ENCODE measurements at places on chromosomes 1 and 21.

GRCh38 chr1:31460027-31460426 lies 47.0 kb downstream of the SERINC2 start:
- DNase-seq: no peak

DNA sequence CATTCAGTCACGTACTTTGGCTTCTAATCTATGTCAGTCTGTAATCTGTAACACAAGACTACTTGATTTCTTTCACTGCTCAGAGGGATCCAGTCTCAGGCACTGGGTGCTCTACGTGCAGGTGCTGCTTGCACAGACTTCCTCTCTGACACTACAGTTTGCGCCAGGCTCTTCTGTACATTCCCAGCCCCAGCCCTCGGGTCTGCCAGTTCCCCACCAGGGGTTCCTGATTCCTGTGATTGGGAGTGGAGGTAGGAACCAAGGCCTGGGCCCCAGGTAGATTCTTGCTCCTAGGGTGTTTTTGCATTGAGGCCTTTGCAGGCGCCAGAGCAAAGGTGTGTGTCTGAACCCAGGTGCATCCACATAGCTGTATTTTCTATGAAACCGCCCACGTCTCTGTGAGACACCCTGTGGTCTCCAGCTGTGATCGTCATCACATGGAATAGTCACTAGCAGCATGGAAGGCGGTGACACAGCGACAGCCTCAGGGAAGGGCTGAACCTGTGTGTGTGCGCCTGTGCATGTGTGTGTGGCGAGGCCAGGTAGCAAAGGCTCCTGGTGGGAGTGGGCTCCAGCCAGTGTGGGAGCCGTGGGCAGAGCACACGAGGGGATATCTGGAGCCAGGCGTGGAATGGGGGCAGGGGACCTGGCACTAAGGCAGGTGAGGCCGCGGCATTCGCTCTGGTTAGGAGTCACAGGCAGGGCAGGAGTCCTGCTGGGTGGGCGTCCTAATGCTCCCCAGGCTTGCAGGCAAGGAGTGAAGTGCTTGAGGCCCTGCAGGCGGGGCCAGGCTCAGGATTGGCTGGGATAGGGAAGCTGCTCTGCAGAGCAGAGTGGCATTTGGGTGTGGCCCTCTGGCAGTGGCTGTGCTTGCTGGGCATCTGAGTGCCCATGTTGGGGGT lies 5.2 kb downstream of the GJC2 start:
- no peak for DNase-seq

- DNase-seq: no peak
Measured at GRCh38 chr1:241551759-241552638, 19.8 kb downstream of the KMO start.

GRCh38 chr1:205907794-205908193 lies 35.5 kb downstream of the SLC26A9 start:
- no peak for DNase-seq

DNA sequence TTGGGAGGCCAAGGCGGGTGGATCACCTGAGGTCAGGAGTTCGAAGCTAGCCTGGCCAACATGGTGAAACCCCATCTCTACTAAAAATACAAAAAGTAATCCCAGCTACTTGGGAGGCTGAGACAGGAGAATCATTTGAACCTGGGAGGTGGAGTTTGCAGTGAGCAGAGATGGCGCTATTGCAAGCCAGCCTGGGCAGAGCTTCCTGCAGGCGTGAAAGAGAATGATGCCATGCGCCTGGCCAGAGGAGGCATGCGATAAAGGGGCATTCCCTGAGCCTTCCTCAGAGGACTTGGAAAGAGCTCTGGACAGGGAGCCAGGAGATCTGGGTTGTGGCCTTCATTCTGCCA lies 3.2 kb downstream of the E2F2 start:
- no peak for DNase-seq

GRCh38 chr1:215056584-215056983 lies 26.0 kb upstream of the KCNK2 start:
- no peak for DNase-seq

DNA sequence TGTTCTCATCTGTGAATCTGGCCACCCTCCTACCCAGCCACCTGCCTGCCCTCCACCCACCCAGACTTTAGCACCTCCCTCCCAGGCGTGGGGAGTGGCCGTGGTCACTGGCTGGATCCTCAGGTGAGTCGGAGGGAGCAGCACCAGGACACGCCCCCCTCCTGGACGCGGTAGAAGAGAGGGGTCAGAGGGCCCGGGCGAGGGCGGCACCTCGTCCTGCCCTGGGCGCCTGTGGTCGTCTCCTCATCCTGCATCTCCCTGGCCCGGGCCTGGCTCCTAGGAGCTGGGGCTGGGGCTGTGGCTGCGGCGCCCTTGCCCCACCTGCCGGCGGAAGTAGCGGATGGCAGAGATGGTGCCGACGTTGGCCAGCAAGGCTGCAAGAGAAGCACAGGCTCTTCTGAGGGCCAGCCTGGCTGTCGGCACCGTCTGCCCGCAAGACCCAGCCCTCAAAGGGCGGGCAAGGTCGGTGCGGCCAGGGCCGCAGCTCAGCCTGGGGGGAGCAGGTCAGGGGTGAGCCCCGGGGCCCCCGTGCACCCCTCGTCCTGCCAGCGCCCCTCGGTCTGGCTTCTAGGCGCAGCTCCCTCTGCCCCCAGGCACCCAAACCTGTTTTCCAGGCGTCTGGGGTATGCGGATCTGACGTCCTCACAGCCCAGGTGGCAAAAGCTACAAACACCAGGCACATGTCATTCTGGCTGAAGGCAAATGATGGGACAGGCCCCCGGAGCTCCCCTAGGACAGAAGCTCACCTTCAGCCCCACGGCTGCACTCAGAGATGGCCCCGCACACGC lies 5.8 kb downstream of the PERM1 start:
- DNase-seq: peak; percentile 44

- no peak for DNase-seq
Measured at GRCh38 chr1:11938722-11939526, 4.4 kb downstream of the PLOD1 start.

DNA sequence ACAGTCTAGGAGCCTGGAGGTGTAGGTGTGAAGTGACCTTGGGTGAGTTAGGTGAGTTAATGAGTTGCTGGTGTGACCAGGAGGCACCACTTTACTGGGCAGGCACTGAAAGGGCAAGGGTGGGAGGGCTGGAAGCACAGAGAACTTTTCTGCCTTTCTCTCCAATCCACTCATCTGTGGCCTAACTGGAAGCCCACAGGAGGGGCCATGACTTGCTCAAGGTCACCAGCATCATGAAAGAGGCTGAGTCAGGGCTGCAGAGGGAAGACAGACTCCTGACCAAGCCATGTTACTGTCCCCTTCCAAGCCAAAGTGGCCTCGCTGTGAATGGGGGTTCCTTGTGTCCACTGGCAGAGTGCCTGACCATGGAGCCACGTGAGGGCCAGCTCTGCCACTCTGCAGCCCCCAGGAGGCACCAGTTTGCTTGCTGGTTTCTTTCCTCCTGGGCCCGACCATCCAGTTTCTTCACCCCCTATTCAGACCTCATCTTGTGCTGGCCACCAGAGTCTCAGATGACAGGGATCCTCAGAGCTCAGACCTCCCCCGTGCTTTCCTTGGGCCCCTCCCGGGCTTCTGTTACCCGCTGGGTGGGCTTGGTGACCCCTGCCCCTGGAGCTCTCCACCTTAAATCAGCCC lies 4.3 kb upstream of the BSND start:
- no peak for DNase-seq

- DNase-seq: no peak
Measured at GRCh38 chr1:59814901-59815825, at the start of gene HOOK1. Gene HOOK1 (plus strand): TSS chr1:59814949. CDS start chr1:59815118, 169 bp downstream.

- DNase-seq: no peak
Measured at GRCh38 chr1:33821291-33821690, 42.6 kb upstream of the HMGB4 start.

DNA sequence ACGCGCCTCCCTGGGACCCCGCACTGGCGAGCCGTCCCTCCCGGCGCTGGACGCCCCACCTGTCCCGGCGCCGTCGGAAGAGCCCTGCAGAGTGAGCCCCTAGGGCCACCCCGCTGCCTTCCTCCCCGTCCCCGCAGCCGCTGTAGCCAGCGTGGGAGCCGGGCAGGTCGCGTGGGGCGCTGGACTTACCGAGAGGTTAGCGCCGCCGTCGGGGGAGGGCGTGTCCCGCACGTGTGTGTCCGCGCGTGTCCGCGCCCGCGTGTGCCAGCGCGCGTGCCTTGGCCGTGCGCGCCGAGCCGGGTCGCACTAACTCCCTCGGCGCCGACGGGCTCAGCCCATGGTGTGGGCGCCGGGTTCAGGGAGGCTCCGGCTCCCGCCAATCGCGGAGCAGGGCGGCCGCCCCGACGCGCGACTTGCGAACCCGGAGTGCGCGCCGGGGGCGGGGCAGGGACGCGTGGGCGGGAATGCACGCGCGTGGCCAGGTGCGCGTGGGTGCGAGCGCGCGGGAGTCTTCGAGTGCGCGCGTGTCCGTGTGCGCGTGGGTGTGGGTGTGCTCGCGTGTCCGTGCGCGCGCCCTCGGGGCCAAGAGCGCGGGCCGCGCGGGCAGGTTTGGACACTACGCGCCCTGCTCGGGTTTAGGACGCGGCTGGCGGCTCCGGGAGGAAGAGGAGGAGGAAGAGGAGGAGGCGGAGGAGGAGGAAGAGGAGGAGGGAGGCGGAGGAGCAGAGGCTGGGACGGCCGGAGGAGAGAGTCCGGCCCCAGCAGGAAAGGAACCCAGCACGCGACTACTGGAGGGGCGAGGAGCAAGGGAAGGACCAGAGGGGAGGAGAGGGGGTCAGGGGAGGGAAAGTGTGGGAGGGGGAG lies 145.2 kb upstream of the ETS2 start:
- DNase-seq: no peak

DNA sequence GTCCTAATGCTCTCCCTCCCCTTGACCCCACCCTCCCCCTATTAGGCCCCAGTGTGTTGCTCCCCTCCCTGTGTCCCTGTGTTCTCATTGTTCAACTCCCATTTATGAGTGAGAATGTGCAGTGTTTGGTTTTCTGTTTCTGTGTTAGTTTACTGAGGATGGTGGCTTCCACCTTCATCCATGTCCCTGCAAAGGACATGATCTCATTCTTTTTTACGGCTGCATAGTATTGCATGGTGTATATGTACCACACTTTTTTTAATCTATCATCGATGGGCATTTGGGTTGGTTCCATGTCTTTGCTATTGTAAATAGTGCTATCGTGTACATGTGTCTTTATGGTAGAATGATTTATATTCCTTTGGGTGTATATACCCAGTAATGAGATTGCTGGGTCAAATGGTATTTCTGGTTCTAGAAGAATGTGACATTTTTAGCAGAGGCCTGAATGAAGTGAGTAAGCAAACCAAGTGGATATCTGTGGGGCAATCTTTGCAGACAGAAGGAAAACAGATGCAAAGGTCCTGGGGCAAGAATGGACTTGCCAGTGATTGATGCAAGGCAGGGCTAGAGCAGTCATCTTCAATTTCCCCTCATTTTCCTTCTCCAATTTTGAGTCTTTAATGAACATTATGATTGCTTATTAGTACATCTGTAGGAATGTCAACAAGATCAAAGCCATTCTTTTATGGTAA lies 50.2 kb downstream of the UBE4B start:
- DNase-seq: no peak

GRCh38 chr1:232690285-232690935 lies 60.5 kb upstream of the SIPA1L2 start:
- no peak for DNase-seq

GRCh38 chr1:69504730-69505252 lies 62.9 kb upstream of the LRRC7 start:
- DNase-seq: no peak

- DNase-seq: no peak
Measured at GRCh38 chr1:87108228-87108627, 193.8 kb downstream of the HS2ST1 start.

- DNase-seq: no peak
Measured at GRCh38 chr1:225114354-225114990, 185.0 kb downstream of the DNAH14 start.
